ENCODE measurements at places on chromosomes 2 and 18.

- peak; percentile 78 for DNase-seq
These were observed 70.8 kb downstream of the QPCT start for GRCh38 chr2:37415128-37415820.

- DNase-seq: no peak
These were observed 199.4 kb downstream of the SATB2 start for GRCh38 chr2:199258291-199258690.

GRCh38 chr2:150136401-150136800, 351.1 kb downstream of the RND3 start:
- no peak for DNase-seq

- DNase-seq: no peak
These were observed 197.4 kb upstream of the HDAC4 start for GRCh38 chr2:239598011-239598731.

GRCh38 chr2:208025814-208026184, 472 bp upstream of the PLEKHM3 start:
- no peak for DNase-seq

DNA sequence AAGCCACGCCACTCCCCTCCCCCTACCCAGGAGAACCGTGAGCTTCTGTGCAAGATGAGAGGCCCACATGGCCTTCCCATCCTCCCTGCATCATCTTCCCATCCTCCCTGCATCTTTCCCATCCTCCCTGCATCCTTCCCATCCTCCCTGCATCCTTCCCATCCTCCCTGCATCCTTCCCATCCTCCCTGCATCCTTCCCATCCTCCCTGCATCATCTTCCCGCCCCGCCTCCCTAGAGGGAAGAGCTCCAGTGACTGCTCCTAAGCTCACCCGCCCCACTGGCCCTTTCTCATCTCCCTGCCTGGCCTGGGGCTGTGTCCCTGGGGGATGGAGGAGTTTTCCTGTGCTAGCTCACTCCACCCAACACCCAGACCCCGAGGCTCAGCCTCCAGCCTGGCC, 93.3 kb upstream of the ASAP2 start:
- DNase-seq: no peak

DNA sequence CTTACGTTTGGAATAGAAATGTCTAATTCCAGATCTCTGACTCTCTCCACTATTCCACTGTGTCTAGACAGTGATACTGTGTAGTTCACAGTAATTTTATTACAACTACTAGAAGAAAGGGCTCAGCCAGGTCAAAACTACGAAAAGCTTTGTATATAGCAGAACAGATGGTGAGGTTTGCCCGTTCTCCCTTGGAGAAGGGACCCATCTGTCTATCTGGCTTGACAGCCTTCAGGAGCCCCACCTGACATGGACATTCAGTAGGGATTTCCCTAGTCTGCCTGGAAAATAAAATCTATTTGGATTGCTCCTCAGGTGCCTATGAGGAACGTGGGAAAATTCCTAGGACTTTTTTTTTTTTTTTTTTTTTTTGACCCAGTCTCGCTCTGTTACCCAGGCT, 435.4 kb downstream of the NRXN1 start:
- no peak for DNase-seq

DNA sequence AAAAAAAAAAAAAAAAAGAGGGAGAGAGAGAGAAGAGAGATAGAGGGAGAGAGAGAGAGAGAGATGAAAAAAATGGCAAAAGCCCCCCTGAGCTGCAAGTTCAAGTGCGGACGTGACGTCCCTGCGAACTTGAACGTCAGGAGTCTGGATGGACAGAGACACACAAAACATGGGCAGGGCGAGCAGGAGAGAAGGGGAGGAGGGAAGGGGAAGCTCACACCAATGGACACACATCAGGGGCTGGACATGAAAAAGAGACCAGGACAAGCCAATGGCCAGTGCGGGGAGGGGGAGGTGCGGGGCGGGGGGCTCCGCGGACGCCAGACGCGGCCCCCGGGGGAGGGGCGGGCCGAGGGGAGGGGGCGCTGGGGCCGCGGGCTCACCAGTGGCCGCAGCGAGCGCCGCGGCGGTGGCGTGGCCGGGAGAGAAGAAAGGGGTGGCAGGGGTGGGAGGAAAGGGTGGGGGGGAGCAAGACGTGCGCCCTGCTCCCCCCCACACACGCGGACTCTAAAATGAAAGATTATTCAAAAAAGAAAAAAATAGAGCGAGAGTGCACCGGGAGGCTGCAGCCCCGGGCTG, at the start of gene BCL11A:
Gene BCL11A, minus strand, starts transcription at position 160 of the 579 bp plus-strand sequence. CDS start 384 bp downstream, outside the sequence.
- peak; percentile 89 for DNase-seq

- peak; percentile 24 for DNase-seq
These were observed 1.4 kb downstream of the CYRIA start for GRCh38 chr2:16664052-16664731.

- no peak for DNase-seq
These were observed 68.2 kb downstream of the ADI1 start for GRCh38 chr2:3451169-3451568.

GRCh38 chr2:98809878-98810587, 79.1 kb upstream of the MGAT4A start:
- no peak for DNase-seq

- DNase-seq: no peak
These were observed 297.9 kb upstream of the MMADHC start for GRCh38 chr2:149885468-149885867.

- DNase-seq: no peak
These were observed 84.4 kb downstream of the THNSL2 start for GRCh38 chr2:88254437-88255091.

DNA sequence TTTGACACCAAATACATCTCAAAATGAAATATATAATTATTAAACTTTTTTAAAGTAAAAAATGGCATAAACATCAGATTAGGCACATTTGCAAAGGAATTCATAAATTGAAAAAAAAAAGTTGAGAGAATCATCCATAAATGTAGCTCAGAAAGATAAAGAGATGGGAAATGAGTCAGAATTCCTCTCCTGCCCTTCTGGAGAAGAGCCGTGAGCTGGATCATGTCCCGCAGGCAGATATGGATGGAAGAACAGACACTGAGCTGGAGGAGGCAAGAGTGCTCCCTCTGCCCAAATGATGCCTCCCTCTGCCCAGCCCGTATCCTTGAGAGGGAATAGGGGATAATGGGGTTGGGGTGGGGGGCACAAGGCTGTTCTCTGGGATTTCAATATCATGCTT, 190.9 kb downstream of the TFCP2L1 start:
- no peak for DNase-seq

GRCh38 chr18:69680123-69680522, 267.6 kb downstream of the CD226 start:
- DNase-seq: no peak

DNA sequence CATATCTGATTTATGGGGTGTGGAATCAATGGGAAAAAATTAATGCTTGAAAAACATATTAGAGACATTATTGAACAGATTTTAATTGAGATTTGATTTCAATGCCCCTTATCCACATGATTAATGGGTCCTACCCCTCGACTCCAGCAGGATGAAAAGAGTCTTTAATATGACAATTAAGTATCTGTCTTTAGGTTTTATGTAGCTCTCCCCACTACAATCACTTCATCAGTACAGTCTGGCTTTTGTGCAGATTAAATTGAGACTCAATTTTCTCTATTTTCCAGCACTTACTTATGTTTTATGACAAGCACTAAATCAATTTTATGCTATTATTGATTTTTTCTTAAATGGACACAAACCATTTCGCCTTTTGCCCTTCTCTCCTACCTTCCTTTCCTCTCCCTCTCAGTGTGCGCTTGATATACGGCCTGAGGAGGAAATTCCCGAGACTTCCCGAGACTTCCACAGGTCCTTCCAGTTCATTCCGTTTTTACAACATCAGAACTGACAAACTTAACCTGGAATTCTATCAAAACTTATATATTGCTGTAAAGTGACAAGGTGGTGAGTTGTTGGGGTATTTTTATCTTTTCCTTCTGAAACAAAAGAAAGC, 555.1 kb upstream of the SALL3 start:
- DNase-seq: no peak

- no peak for DNase-seq
These were observed 22.4 kb downstream of the WIPF1 start for GRCh38 chr2:174575124-174575776.

GRCh38 chr2:111957872-111958354, 59.5 kb downstream of the MERTK start:
- no peak for DNase-seq

DNA sequence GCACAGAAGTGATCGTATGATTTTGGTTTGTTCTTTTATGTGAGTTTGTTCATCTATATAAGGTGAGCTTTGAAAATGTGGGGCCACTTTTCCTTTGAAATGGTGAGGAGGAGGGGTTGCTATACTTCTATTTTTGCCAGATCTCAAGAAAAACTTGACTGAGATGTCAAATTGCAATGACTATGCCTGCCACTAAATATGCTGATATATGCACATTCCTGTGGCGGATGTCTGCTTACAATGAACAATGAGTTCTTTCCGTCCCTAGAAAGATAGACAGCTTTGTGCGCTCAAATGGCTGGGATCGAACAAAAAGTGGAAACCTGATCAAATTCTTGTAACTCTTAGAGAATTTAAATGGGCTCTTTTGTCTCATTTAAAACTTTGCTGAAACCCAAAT, 28.7 kb downstream of the MYT1L start:
- DNase-seq: no peak

DNA sequence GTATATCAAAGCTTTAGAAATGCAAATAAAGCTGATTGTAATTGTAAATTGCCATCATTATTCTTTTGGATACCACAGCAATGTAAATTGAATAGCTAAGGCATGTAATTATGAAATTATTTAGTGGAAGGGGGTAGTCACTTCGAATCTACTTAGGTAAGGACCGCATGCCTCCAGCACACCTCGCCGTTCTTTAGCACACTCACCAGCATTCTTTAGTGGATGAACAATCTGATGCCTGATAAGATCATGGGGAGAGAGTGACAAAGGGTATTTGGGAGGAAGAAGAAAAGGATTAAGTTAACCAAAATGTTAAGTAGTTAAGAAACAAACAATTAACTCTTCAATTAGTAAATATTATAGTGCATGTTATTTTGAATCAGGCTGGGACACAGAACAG, 46.4 kb upstream of the DSC1 start:
- no peak for DNase-seq

DNA sequence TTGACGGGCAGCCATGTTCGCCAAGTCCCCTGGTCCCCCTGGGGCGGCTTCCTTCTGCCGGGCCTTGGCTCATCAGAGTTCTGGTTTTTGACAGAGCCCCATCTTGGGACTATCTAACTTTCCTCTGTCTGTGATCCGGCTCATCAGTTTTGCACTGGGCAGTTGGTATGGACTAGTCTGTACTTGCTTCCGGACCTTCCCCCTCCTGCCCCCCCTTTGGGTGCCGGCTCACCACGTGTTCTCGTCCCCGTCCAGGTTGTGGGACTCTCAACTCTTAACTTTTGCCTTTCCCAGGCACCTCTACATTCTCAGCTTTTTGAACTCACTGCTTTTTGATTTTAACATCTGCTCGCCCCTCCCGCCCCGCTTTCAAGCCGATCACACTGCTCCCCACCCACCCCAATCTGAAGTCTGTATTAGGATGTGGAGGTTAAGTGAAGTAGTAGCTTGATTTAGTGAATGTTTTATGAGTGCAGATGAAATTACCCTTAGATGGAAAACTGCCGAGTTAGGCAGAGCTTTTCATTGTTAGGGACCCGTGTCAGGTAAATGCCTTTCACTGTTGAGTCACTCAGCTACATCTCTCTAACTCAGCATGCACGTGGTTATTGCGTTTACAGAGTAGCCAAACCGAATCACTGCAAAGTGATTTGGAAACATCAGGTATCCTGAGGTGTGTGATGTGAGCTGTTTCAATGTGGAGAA, 874 bp downstream of the WDR43 start:
- DNase-seq: no peak

- DNase-seq: no peak
These were observed 75.0 kb downstream of the BCL2 start for GRCh38 chr18:63244607-63245006.

GRCh38 chr2:85353876-85354285, 447 bp downstream of the RETSAT start:
- no peak for DNase-seq

- DNase-seq: no peak
These were observed 114.8 kb downstream of the SMAD2 start for GRCh38 chr18:47815486-47816270.

GRCh38 chr18:40976050-40976449, 979.0 kb upstream of the PIK3C3 start:
- DNase-seq: no peak

- no peak for DNase-seq
These were observed 225.8 kb downstream of the RNF152 start for GRCh38 chr18:61666876-61667590.

DNA sequence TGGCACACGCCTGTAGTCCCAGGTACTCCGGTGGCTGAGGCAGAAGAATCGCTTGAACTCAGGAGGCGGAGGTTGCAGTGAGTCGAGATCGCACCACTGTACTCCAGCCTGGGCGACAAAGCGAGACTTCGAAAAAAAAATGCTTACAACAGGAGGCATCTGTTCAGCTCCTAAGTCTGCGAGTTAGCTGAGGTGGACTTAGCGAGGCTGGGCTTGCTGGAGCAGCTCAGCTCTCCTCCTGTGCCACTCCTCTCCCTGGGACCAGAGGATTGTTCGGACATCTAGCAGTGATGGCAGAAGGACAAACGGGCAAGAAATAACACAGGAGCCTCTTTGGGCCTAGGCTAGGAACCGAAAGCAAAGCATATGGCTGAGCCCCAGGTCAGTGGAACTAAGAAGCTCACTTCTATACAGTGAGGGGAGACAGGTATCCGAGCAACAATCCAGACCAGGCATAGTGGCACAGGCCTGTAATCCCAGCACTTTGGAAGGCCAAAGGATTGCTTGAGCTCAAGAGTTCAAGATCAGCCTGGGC, 260.1 kb downstream of the GLI2 start:
- no peak for DNase-seq

DNA sequence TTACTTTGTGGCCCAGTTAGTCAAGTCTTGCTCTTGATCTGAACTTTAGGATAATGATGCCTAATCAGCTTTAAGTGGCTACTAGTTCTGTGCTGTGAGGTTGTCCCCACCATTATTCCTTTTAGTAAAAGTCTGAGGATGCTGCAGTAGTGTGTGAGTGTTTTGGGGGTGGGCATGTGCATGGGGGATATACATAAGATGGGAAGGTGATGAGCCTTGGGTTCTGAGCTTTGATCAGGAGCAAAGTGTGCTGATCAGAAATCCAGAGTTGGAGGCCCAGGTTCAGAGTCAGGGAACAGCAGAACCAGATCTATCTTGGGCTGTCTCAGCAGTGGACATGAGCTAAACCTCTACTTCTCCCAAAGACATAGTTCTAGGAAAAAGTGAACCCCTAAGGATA, 66.8 kb downstream of the POLE4 start:
- no peak for DNase-seq
